PC-3 (cell line): ENCODE measurements at places on chromosomes 2 and 18. TPM values are rescaled to one million over a fixed set of nuclear protein-coding genes. Genes with fewer than 3 reads are reported as not detected.

GRCh38 chr18:33540392-33540791 is 37.6 kb upstream of the ASXL3 start:
- DNase-seq, result no peak

GRCh38 chr2:15115776-15116175 is 445.4 kb downstream of the NBAS start:
- DNase-seq, result no peak

Gene MROH2A
- not detected in 2 replicates for total RNA-seq

Gene COBLL1
- 3.6 and 4.3 TPM in 2 replicates for total RNA-seq

- DNase-seq, result no peak
Observed at GRCh38 chr18:32772581-32773381, at the start of gene KLHL14. TSS of gene KLHL14 (minus strand) at chr18:32773023. CDS start at chr18:32770591, 2,432 bp downstream.

DNA sequence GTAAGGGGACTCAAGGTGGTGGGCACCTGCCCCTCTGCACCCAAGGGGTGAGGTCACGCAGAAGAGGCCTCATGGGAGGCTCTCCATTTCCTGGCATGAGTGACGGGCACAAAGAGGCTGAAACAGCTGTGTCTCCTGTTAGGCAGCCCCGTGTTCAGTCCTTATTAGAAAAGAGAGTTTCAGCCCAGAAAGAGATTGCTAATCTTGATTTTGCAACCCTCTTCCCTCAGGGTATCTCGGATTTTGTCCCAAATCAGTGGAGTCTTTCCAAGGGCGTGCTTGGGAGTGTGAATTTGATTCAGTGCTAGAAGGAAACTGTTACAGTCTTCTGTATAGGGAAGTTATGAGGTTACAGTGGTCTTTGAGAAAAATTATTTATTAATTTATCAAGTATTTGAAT is 10.4 kb downstream of the TNFRSF11A start:
- no peak for DNase-seq

Gene OBSL1
- total RNA-seq, result 122 and 148 TPM in 2 replicates

DNA sequence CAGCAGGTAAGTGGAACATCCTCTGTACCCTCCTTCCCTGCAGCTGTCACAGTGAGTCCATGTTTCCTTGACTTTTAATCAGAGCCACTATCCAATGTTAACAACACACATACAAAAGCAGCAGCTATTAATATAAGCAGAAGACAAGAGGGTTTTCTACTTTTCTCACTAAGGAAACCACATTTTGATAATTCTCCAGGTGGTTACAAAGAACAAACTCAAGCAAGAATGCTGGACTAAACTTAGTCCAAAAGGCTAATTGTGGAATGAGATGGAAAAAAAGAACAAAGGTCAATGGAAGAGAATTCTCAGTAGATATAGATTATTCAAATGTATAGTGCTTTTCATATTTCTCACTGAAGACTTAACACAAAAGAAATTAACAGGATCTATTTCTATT is 176.9 kb upstream of the SLC39A10 start:
- DNase-seq, result no peak
